Left lobe of liver (tissue), 2 donors: ENCODE measurements at places on chromosomes 3 and 15. TPM values are rescaled to one million over a fixed set of nuclear protein-coding genes. Genes with fewer than 3 reads are reported as not detected.

Gene CALML4
- 6.8 TPM for total RNA-seq

Gene RUVBL1
- 11.3 TPM for total RNA-seq

Gene CX3CR1
- total RNA-seq = 0.43 TPM

Gene CNTN4
- 3.3 TPM for total RNA-seq

Gene TNFAIP8L3
- total RNA-seq = 1.1 TPM

Gene CYP1A2
- total RNA-seq = 120 TPM

Gene FILIP1L
- 0.93 TPM for total RNA-seq

Gene TMEM207
- not detected for total RNA-seq

Gene ZNF710
- 6.7 TPM for total RNA-seq

Gene CLDN16
- 1.2 TPM for total RNA-seq

Gene MTHFS
- total RNA-seq = 164 TPM

Gene HHATL
- 0.40 TPM for total RNA-seq

Gene SIDT1
- total RNA-seq = 0.55 TPM

Gene MUSTN1
- total RNA-seq = 0.38 TPM
